Heart right ventricle (tissue), 16 donors: ENCODE measurements at places on chromosomes 7 and 10. TPM values are rescaled to one million over a fixed set of nuclear protein-coding genes. Genes with fewer than 3 reads are reported as not detected.

- no peak overlapping the region for H3K27ac ChIP-seq
- no peak overlapping the region for H3K4me3 ChIP-seq
- peaks cover 4% of the 10 kb centered on the region for H3K4me1 ChIP-seq
- no peaks in the 10 kb centered on the region for H3K27me3 ChIP-seq
- no peak for DNase-seq
Measured at GRCh38 chr7:24576171-24577025, 3.1 kb downstream of the PALS2 start.

- no peak overlapping the region for H3K4me3 ChIP-seq
- no peaks in the 10 kb centered on the region for H3K36me3 ChIP-seq
- no peak for DNase-seq
- no peaks in the 10 kb centered on the region for H3K27me3 ChIP-seq
- H3K4me1 ChIP-seq: no peaks in the 10 kb centered on the region
- H3K27ac ChIP-seq: no peak overlapping the region
Measured at GRCh38 chr7:98771941-98772603, 97.7 kb downstream of the TMEM130 start.

DNA sequence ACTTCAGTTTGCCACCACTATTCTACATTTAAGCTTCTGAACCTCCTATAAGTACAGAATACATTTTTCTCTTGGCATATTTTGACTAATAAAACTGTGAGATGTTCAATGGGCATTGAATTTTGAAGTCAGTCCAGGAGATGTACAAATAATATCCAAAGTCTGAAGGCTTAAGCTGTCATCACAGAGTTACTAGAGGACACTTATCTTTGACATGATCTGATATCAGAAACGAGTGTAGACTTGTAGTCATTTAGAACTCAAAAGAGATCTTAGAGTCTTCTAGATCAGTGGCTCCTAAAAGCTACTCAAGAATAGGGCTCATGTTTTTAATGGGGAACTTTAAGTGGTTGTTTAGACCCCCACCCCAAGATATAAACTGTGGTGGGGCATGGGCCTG lies 160.5 kb downstream of the ARID5B start:
- no peaks in the 10 kb centered on the region for H3K27me3 ChIP-seq
- H3K27ac ChIP-seq: peak overlapping the region; percentile 73
- H3K36me3 ChIP-seq: peaks cover 79% of the 10 kb centered on the region
- peaks cover 54% of the 10 kb centered on the region for H3K4me1 ChIP-seq

DNA sequence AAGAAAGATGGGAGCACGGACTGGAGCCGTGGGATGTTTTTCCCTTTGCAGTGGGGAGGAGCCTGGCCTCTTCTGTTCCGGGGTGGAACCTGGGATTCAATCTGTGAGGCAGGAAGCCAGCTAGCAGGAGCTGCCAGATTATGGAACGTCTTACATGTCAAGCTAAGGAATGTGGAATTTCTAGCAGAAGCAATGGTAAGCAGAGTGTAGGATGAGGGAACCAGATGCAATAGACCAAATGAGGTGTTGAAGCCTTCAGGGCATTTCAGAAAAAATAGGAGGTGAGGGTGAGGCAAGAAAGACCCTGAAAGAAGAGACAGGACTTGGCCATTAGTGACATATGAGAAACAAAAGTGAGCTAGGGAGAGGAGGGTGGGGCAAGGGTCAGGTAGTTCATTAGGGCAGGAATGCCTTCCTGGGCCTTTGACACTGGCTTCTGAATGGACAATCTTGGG lies 105.5 kb downstream of the CHN2 start:
- no peak overlapping the region for H3K27ac ChIP-seq
- no peaks in the 10 kb centered on the region for H3K36me3 ChIP-seq
- no peak for DNase-seq
- no peaks in the 10 kb centered on the region for H3K27me3 ChIP-seq
- H3K4me1 ChIP-seq: no peaks in the 10 kb centered on the region

- H3K27me3 ChIP-seq: no peaks in the 10 kb centered on the region
- H3K4me3 ChIP-seq: no peak overlapping the region
- DNase-seq: no peak
- H3K27ac ChIP-seq: no peak overlapping the region
- H3K4me1 ChIP-seq: no peaks in the 10 kb centered on the region
Measured at GRCh38 chr7:130458257-130458656, 17.4 kb upstream of the CEP41 start.

- H3K27ac ChIP-seq: no peak overlapping the region
- no peak for DNase-seq
- H3K4me3 ChIP-seq: no peak overlapping the region
Measured at GRCh38 chr10:78904196-78904595, 164.6 kb upstream of the ZMIZ1 start.

DNA sequence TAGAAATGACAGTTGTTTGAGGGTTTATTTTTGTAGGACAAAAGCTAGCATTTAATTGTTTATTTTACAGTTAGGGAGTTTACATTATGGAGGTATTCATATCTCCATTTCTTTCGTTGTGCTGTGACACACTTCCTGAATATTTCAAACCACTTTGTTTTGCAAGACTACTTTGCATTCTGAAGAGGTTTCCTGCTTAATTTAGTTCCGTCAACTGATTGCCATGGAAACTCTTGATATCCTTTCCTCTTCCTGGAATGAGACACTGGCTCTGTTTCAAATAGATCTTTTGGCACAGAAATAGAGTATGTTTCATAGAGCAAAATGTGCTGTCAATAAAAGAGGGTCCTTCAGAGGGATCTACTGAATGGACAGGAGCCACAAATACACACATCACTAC lies 159.5 kb upstream of the AGR3 start:
- H3K27me3 ChIP-seq: no peaks in the 10 kb centered on the region
- H3K36me3 ChIP-seq: no peaks in the 10 kb centered on the region
- no peak overlapping the region for H3K27ac ChIP-seq
- peaks cover 25% of the 10 kb centered on the region for H3K4me1 ChIP-seq
- H3K4me3 ChIP-seq: no peak overlapping the region

- H3K4me1 ChIP-seq: no peaks in the 10 kb centered on the region
- no peak overlapping the region for H3K27ac ChIP-seq
- DNase-seq: no peak
- H3K27me3 ChIP-seq: peaks cover 93% of the 10 kb centered on the region
Measured at GRCh38 chr7:27139334-27140125, 4.0 kb downstream of the HOXA5 start.

DNA sequence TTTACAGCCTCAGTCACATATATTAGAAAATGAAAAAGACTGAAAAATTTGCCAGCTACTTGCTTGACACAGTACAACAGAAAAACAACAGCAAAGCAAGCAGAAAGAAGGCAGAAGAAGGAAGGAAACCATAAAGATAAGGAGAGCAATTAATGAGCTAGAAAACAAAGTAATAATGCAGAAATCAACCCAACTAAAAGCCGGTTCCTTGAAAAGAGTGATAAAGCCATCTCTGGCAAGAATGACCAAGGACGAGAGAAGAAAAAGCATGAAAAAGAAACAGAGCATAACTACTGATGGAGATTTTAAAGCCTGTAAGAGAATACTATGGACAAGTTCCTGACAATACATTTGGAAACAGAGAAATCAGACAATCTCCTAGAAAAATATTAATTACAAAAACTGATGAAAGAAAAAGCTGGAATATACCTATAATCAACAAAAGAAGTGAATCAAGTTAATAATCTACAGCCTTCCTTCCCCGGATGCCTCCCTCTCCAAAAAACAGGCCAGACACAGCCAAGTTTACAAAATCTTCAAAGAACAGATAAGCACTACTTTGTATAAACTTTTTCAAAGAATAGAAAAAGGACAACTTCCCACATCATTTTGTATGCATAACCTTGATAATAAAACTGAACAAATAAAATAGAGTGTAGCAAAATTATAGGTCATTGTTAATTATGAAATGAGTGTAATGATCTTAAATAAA lies 204.0 kb downstream of the BAMBI start:
- H3K27ac ChIP-seq: no peak overlapping the region
- no peak for DNase-seq
- H3K4me1 ChIP-seq: peaks cover 20% of the 10 kb centered on the region
- H3K4me3 ChIP-seq: no peak overlapping the region
- H3K36me3 ChIP-seq: no peaks in the 10 kb centered on the region

HECW1 gene
- not detected for total RNA-seq

DPYSL4 gene
- 47.3 TPM for total RNA-seq

C7orf25 gene
- total RNA-seq: 4.6 TPM

NANOS1 gene
- total RNA-seq: 5.4 TPM

TMEM248 gene
- total RNA-seq: 42.5 TPM

HHEX gene
- total RNA-seq: 4.6 TPM

MIOS gene
- total RNA-seq: 15.7 TPM

TMEM176A gene
- 48.8 TPM for total RNA-seq
